ENCODE measurements at places on chromosomes 16 and 17.

DNA sequence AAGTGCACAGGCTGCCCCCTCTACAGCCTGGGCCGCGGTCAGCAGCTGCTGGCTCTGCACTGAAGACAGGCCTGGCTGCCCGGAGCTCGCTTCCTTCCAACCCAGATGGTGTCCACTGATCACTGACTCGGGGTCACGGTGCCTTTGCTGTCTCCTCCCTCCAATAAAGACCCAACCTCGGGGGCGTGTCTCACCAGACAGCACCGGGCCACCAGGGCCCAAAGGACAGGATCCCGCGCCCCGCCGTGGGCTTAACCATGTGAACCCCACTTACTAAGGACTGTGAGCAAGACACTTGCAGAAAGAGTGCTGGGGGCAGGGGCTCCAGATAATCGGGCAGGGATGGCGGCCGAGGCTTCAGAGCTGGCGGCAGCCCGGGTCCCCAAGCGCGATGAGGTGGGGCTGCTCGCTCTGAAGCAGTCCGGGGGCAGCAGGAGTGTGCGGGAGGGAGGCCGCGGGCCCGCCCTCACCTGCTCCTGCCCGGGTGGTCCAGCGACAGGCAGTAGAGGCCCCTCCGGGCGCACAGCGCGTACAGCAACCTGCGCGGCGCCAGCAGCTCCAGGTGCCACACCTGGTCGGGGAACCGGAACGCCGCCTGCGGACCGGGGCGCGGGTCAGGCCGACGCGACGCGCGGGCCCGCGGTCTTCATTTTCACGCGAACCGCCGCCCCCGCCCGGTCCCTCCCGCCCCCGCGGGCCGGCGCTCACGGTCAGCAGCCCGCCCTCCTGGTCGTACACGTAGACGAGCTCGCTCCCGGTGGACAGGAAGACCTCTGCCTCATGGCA lies 502 bp downstream of the FAAP100 start:
- DNase-seq, result no peak

DNA sequence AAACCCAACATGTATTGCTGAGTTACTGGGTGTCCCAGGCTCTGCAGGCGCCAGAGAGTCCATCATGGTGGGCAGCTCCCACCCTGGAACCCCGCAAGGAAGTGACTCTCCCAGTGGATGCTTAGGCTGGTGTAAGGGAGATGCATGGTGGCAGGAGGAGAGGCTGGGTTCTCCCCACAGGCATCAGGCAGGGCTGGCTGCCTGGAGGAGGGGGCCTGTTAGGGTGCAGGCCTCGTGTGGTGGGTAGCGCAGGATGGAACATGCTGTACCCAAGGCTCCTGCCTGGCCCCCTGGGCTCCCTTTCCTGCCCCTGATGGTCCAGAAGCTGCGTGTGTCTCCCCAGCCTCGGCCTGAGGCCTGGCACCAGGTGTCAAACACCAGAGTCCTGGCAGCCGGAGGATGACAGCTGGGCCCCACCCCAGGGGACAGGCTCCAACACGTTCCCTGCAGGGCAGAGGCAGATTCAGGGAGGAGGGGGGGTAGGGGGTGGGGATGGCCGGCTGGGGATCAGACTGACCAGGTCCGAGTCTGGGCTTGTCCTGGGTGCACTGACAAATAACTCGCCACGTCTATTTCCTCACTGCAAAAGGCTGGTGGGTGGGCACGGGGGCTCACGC lies 40.2 kb upstream of the CIBAR2 start:
- no peak for DNase-seq

DNA sequence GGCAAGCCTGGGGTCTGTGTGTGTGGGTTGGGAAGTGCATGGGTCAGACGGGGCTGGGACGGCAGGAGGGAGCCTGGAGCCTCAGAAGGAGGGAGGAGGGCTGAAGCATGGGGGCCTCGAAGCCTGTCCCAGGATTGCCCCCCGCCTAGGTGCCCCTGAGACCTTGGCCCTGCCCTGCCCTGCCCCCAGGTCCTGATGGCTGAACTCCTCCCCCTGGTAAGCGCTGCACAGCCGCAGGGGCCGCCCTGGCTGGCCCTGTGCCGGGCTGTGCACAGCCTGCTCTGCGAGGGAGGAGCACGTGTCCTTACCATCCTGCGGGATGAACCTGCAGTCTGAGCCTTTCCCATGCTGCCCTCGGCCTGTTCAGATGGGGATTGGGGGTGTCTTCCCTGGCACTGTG lies 4.4 kb downstream of the TEDC2 start:
- no peak for DNase-seq

DNA sequence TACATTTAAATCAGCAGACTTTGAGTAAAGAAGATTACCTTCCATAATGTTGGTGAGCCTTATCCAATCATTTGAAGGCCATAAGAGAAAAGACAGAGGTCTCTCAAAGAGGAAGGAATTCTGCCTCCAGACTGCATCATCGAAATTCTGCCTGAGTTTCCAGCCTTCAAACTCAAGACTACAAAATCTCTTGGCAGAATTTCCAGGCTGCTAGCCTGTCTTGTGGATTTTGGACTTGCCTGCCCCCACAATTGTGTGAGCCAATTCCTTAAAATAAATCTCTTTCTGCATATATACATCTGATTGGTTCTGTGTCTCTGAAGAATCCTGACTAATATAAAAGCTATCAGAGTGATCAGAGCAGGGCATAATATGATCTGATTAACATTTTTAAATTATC lies 216.6 kb upstream of the CPHXL start:
- DNase-seq, result no peak

- no peak for DNase-seq
Measured at GRCh38 chr17:78163881-78164747, 4.3 kb upstream of the SYNGR2 start.
